ENCODE measurements at places on chromosomes 2 and 18.
A peak's percentile ranks its signal among the peaks of the same experiment; 100 is the strongest.

DNA sequence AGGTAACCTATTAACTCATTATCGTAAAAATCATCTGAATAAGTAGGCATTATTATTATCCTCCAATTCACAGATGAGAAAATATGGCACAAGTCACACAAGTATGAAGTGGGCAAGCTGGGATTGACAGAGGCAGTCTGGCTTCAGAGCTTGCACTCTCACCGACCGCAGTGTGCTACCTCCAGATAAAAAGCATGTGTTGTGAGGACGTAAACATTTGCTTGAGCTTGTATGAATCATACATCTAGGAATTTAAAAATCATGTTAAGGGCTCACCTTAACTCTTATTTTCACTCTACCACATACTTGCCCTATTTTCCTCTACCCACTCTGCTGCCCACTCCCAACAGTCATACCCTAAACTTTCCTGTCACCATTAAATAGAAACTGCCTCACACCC is 65.3 kb upstream of the AMMECR1L start:
- no peak for DNase-seq

- no peak for DNase-seq
Measured at GRCh38 chr2:120959426-120959825, 223.8 kb downstream of the GLI2 start.

DNA sequence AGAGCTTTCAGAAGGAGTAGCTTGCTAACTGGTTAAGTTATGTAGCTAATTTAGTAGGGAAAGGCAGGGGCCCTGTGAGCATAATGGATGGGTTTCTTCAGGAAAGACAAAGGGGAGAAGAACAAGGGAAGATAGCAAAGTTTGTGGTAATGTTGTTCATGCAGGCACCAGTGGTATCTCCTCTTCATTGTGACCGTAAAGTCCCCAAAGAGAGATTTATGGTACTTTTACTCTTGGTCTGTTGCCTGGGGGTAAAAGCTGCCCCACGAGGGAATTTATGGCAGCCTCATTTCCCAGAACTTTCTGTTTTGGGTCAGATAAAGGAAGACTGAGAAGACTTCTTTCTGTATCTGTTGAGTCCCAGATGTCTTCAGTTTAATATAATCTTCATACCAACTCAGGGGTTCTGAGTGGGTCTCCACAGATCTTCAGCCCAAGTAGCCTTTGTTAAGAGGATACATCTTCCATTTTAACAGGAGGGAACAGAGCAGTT is 27.5 kb downstream of the MALT1 start:
- DNase-seq: no peak

GRCh38 chr2:129885735-129886134 is 93.7 kb upstream of the RAB6C start:
- no peak for DNase-seq

DNA sequence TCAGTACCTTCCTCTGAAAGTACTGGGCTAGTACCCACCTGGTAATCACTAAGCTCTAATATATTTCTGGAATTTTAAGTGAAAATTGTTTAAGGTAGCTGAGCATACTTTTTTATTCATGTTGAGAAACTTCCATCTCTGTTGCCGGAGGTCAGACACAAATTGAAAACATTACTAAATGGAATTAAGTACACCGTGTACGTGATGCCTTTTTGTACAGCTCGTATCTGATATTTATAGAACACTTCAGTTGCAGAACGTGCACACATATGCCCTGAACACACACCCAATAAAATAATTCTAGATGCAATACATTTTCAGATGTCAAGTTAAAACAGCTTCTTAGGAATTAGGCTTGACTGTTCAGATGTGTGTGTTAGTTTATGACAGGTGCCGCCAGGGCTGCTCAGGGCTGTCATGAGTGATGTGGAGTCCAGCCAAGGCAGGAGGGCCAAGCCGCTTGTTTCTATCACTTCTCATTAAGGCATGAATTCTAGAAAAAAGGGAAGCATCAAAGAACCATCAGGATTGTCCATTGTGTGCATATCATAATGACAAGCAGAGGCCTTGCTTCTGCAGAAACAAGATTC is 80.9 kb upstream of the FOSL2 start:
- DNase-seq: no peak

- DNase-seq: no peak
Measured at GRCh38 chr18:6672821-6673308, 56.7 kb upstream of the ARHGAP28 start.

DNA sequence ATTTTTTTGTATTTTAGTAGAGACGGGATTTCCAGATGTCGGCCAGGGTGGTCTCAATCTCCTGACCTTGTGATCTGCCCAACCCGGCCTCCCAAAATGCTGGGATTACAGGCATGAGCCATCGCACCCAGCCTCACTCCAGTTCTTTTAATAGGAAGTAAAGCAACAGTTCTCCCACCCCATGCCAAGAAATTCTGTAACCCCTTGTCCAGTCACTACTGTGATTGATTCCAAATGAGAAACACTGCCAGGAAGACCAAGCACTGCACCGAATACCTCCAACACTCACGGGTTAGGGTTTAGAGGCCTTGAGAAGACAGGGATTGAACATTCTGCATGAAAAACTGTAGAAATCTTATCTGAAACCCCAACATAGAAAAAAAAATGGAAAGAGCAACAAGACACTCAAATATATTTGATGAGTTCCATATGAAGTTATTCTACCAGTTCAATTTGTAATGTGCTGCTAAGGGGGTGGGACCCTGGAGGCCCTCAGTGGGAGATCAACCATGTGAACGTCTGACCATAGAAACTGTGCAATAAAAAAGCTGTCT is 48.2 kb upstream of the BIN1 start:
- DNase-seq: no peak

- no peak for DNase-seq
Measured at GRCh38 chr2:71668326-71669057, 215.1 kb downstream of the DYSF start.

DNA sequence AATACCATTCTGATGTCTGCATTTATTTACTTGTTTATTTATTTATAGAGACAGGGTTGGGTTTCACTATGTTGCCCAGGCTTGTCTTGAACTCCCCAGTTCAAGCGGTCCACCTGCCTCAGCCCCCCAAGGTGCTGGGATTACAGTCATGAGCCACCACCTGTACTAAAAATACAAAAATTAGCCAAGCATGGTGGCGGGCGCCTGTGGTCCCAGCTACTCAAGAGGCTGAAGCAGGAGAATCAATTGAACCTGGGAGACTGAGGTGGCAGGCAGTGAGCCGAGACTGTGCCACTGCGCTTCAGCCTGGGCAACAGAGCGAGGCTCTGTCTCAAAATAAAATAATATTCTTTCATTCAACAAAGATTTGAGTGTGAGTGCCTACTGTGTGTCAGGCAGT is 2.0 kb upstream of the ATP8B1 start:
- no peak for DNase-seq

DNA sequence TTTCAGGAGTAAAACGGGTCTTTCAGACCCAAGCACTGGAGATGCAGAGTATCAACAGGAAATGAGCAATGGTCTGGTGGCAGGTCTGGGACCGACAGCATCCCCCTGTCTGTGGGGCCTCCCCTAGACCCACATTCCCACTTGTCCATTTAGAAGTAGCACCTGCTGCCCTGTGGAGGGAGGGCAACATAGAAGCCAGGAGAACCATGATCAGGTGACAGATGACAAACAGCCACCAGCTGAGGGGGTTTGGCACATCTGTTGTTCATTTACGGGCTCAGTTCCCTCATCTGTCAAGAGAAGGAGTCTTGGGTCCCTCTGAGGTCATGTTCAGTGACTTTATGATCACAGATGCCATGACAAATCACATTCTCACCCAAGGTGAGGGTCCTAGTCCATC is 77.9 kb upstream of the SLC66A3 start:
- no peak for DNase-seq

DNA sequence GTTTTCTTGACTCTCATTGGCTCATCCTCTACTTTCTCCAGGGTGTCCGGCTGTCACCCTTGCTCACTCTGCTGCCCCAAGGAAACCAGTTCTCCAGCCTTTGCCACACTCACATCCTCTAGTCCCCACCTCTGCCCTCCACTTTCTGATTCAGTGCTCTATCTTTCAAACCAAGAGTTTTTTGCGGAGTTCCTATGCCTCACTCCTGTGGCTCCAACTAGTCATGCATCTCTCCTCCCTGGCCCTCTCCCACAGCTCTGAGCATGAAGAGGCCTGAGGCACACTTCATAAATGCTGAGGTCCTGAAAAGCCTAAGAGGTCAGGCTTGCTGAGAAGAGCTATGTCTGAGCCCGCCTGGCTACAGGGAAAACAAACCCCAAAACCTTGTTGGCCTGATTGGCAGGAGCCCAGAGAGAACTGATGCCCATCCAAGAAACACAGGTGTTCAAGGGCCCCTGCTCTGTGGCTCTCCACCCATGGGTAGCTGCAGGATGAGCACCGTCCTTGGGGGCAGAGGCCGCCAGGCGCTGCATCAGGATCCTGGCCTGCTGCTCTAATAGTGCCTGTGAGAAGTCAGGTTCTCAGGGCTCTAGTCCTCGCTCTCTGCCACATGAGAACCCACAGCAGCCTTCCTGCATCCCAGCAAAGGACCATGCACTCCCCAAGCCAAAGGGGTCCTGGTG is 42.1 kb downstream of the HS1BP3 start:
- no peak for DNase-seq

- no peak for DNase-seq
Measured at GRCh38 chr18:70671889-70672565, 383.2 kb downstream of the SOCS6 start.

GRCh38 chr2:23563673-23564614 is 179.0 kb downstream of the KLHL29 start:
- no peak for DNase-seq

DNA sequence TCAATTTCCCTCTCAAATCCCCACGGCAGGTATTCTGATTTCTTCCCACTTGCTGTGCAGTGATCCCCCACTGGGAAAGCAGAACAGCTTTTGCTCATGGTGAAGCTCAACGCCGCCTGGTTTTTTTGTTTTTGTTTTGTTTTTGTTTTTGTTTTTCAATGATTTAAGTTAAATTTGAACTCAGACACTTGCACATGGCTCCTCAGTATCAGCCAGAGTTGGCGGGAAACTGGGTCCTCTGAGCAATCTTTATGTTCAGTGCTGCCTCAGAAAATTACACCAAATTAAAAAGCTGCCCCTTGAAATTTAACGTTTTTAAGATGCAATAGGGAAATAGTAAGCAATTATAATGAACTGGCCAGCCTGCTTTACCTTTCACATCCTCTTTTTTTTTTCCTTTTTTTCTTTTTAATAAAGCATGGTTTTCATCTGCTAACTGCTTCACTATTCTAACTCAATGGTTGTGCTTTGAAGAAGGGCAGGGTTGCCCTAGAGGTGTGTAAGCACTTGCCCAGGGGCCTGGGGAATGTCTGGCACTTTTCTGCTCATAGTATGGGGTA is 277.0 kb upstream of the HNRNPA3 start:
- DNase-seq: no peak

DNA sequence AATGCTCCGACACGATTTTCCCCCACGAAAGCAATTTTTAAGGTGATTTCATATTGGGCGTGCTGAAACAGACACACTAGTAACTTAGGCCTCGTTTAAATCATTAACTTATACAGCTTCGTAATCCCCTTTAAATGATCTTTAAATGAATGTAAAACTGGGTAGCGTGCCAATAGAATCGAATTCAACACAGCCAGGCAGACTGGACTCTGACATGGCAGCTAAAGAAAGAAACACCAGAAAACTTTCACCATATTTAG is 2.4 kb upstream of the ID2 start:
- DNase-seq: no peak

GRCh38 chr2:39780825-39781600 is 2.0 kb upstream of the THUMPD2 start:
- DNase-seq: no peak

DNA sequence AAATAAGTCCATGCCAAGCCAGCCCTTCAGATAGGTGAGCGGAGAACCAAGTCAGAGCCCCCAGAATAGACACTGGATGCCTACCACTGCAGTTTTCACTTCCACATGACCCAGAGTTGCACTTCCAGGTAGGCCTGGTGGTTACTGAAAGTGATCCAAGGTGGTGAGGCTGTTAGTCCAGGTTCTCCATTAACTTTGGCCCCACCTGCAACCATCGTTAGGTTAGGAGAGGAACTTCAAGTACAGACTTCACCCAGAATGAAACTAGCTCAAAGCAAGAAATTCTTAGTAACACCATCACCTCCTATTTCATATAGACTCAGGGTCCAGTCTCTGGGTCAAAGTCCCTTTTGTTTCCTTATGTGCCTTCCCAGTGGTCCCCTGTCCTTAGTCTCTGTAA is 293.1 kb upstream of the ID2 start:
- DNase-seq: no peak

DNA sequence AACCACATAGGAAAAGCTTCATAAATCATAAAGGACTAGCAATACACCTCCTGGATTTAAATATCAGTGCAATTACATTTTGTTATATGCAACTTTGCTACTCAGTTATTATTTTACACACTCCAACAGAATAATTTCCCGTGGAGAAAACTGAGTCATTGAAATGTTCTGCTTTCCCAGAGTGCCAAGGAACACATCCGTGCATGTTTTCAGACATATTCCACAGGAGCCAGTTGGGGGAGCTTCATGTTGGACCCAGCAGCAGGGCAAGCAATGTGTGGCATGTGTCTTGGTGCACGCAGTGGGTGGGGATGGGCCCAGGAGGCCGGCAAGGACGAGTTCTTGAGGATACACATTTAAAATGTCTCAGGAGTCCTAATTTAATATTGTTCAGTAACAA is 14.4 kb upstream of the SMIM21 start:
- no peak for DNase-seq

DNA sequence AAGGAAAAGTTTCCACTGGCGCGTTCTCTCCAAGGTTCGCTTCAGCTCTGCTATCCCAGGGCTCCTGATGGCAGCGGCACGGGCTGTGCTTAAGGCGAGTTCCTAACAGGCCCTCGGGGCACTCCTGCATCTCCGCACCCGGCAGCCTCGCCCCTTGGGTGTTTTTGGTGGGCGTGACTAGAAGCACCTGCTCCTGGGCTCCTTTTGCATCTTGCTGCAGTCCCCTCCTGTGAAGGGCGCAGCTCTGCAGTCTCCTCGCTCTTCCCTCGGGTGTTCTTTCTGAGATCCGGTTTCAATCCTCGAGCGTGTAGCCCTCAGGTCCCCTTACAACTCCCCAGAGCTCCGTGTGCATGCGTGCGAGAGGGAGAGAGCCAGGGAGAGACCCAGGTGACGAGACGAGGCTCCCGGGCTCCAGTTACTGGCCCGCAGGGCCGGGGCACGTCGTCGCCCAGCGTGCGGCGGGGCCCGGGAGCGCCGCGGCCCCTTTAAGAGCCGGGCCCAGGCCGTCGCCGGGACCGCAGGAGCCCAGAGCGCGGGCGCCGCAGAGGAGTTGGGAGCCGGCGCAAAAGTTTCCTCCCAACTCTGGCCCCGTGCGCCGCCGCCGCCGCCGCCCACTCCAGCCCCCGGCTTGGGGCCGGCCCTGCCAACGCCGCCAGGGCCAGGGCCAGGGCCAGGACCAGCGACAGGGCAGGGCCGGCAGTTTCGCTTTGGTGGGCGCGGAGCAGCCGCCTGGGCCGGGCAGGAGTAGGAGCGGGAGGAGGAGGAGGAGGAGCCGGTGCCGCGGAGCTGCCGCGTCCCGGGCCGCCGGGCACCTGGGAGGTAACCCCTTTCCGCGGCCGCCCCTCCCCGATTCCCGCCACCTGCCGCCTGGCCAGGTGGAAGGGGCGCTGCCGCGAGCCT is at the start of gene PARD3B:
Gene PARD3B, plus strand, starts transcription at position 515 of the 900 bp plus-strand sequence. CDS start 525 bp downstream, outside the sequence.
- peak; percentile 7 for DNase-seq

Measured in activated T-cell treated with anti-CD3 and anti-CD28 coated beads for 24 hours (primary cell).